ENCODE measurements at places on chromosomes 3 and 15.

GRCh38 chr15:51678096-51678495 is 3.2 kb upstream of the SCG3 start:
- DNase-seq: peak; percentile 15

DNA sequence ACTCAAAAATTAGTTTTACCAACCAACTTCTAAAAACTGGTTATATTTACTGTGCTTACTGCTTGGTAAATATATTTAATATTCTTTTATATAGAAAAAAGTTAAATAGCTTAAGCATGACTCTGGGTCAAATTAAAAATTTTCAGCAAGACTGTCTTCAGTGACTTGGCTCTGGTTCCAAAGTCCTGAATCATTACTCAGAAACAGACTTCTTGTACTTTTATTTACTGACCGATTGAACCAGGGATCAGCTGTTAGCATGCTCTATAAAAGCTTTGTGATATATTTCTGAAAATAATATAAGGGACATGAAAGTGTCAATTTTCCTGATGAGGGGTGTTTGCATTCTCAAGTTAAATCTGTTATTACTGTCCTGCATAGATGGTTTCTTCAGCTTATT is 164.3 kb downstream of the MCTP2 start:
- DNase-seq: peak; percentile 36

DNA sequence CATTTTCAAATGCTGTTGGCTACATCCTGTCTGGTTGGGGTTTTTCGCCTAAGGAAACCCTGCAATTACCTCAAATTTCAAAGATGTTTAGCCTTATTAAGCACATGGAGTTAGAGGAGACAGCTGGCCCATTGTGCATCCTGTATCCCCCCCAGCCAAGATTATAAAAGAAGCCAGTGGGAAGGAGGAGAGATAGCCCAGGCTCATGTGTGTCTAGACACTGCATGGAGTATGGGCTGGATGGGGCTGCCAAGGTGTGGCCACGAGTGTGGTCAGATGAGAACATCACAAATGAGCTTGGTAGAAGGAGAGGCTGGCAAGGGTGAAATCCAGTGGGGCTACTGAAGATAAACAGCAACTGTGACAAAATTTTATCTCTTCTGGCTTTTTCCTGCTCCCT is 270.0 kb upstream of the TBC1D5 start:
- DNase-seq: no peak

GRCh38 chr3:97138914-97139541 is 324.6 kb downstream of the EPHA6 start:
- peak; percentile 32 for DNase-seq

DNA sequence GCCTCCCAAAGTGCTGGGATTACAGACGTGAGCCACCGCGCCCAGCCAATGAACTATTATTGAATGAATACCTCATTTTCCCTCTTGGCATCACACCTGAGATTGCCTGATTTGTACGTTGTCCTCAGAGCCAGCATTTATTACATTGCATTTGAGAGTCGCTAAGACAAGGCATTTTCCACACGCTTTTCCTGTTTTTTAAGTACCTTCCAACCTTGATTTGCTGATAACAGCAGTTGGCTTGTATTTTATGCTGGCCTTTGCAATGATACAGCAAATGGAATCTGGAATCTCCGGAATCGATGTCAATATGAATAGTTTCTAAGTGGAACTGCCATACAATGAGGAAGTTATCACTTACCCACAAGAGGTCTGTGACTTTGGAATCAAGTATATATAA is 15.7 kb upstream of the CNBP start:
- no peak for DNase-seq

GRCh38 chr3:185631108-185631507 is 45.0 kb downstream of the SENP2 start:
- DNase-seq: peak; percentile 38

- DNase-seq: no peak
Measured at GRCh38 chr3:181541414-181541813, 170.3 kb upstream of the SOX2 start.

DNA sequence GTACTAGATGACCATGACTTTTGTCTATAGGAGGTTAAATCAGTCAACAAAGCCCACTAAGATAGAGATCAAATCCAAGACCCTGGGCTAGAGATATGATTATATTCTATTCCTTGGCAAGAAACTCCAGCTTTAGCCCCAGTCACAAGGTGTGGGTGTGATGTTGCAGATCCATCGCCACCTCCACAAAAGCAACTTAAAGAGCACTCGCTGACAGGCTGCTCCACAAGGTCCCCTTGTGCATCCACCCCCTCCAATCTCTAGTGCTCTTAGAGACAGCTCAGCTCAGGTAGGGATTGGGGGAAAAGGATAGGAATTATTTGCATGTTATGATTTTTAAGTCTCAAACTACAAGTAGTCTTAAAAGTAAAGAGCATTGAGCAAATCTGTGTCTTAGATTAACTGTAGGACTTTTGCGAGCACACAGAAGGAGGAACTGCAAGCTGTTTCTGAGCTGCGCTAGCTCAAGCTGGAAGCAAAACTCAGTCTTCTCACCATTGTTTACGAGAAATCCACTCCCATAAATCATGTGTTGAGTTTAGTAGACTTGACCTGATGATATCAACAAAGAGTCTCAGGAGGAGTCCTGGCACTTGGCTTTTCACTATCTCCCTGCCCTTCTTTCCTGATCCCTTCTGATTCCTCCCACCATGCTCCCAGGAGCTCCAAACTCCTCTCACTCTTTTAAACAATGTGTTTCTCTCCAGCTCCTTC is 177.6 kb downstream of the STAC start:
- no peak for DNase-seq

DNA sequence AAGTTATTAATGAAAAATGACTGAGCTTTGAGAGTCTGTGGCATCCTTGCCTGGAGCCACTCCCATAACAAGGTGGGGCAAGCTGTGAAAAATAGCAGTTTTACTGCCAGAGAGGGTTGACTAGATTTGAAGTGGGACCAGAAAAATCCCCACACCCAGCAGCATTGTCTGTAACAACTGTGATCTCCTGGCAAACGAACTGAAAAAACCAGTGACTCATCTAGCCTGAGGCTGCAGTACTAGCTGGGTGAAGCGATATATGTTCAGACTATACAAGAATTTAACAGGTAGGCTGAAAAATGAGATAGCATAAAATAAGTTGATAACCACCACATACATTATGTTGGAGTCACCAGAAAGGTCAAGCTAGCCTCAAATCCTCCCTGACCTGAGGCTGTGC is 64.0 kb downstream of the DPH6 start:
- DNase-seq: peak; percentile 54

DNA sequence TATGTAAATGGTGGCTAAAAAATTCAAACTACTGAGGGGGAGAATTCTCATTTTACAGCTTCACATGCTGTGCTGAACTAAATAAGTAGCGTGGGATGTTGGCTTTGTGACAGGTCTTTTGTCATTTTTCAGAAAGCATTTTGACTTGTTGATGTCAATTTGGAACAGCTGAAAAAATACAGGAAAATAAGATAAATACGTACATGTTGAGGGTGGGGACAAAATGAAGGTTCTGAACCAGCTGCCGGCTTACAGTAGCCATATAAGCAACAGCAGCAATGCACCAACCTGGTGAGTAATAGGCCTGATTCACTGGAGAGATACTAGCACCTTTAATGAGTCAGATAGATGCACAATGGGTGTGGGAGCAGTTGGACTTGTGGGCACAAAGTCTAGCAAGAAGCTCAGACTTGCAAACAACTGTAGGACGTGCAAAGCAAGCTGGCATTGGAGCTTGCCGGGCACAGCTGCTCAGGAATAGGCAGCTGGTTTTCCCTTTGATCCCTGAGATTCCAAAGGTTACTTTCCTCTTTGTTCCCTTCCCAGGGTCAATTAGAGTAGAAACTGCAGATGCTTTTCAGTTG is 12.9 kb downstream of the B3GNT5 start:
- peak; percentile 91 for DNase-seq
